Right atrium auricular region (tissue), 2 donors: ENCODE measurements at places on chromosomes 13 and 19.

GRCh38 chr19:50772476-50772875 lies 2.2 kb downstream of the GPR32 start:
- no peaks in the 10 kb centered on the region for H3K27me3 ChIP-seq
- DNase-seq, result no peak
- H3K4me1 ChIP-seq, result no peaks in the 10 kb centered on the region
- no peak overlapping the region for H3K27ac ChIP-seq

DNA sequence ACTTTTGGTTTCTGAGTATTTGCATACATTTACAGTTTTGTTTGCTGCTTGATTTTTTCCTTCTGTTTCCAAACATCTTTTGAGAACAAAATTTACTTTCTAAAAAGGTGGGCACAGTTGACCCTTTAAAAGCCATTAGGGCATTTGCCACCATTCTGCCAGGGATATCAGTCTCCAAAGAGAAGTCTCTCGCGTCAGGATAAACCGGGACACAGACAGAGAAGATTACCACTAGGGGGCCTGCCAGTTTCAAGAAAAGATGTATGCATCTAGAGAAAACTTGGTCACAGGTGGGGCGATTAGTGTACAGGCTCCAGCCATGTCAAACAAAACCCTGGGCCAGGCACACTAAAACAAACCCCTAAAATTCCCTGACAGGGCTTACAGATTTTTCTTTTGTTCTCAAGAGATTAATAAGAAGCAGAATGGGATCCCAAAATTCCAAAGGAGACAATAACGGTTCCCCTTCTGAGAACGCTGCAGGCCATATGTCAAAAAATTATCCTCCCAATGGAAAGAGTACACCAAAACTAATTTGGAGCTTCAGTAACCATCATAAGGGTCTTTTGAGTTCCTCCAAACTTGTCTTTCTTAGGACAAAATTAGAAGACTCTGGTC lies 10.7 kb upstream of the PABPC3 start:
- H3K4me1 ChIP-seq, result no peaks in the 10 kb centered on the region
- H3K27me3 ChIP-seq, result no peaks in the 10 kb centered on the region
- no peak for DNase-seq
- no peaks in the 10 kb centered on the region for H3K36me3 ChIP-seq

- peak; percentile 23 for DNase-seq
- no peaks in the 10 kb centered on the region for H3K36me3 ChIP-seq
- H3K4me3 ChIP-seq, result no peak overlapping the region
- H3K27me3 ChIP-seq, result no peaks in the 10 kb centered on the region
Observed at GRCh38 chr19:32232449-32232848, 113.0 kb upstream of the ZNF507 start.

GRCh38 chr19:35224681-35225571 lies 3.6 kb downstream of the FAM187B start:
- no peak overlapping the region for H3K4me3 ChIP-seq
- H3K4me1 ChIP-seq, result no peaks in the 10 kb centered on the region
- H3K27ac ChIP-seq, result no peak overlapping the region
- H3K27me3 ChIP-seq, result no peaks in the 10 kb centered on the region
- DNase-seq, result no peak
- no peaks in the 10 kb centered on the region for H3K36me3 ChIP-seq

DNA sequence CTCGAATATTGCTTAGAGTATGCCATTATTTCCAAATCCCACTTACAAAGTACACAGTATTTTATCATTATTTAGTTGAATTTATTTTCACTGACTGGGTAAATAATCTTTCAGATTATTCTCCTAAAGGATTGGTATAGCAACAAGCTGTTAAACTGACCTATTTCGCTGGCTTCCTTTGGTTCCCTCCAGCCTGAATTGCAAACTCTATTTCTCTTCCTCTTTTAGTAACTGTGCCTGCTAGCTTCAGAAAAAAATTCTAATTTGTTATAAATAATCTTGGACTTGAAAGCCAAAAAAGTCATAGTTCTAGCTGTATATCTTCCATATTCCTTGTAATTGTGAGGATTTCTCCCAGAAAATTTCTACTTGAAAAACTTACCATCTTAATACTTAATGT lies 15.0 kb upstream of the CCNA1 start:
- H3K36me3 ChIP-seq, result no peaks in the 10 kb centered on the region
- no peaks in the 10 kb centered on the region for H3K4me1 ChIP-seq
- H3K4me3 ChIP-seq, result no peak overlapping the region
- H3K27ac ChIP-seq, result no peak overlapping the region
- no peak for DNase-seq
- H3K27me3 ChIP-seq, result no peaks in the 10 kb centered on the region

DNA sequence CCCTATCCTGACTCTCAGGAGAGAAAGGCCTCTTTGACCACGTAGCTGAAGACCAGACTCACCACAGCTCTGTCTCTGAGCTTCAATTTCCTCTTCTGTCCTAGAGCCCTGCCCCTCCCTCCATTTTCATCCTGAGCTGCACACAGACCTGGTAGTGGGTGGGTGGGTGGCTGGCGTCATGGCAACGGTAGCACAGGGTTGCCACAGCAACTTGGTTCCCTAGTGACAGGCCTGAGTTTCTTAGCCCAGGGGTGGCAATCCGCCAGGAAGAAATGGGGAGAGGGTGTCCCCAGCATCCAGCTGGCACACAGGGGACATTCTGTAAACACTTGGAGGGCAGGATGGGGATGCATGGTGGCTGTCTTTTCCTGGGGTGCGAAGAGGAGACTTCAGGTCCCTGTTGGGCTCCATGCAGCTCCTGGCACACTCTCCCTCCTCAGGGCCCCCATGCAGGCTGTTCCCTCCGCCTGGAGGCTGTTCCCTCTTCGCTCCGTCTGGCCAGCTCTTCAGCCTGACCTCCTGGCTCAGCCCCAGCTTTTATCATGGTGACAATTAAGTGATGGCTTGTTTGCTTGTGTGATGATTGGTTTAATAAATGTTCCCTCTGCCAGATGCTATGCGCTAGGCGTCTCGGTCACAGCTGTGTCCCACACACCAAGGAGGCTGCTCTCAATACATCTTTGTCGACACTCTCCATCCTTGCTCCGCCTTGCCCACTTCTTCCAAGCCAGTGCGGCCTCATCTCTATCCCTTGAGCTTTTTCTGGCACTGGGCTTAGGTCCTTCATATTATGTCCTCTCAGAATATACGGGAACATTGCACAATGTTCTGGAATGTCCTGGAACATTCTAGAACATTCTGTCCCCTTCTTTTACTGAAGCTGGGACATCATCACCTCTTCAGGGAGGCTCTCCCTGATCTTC lies 7.4 kb upstream of the KLHL26 start:
- no peaks in the 10 kb centered on the region for H3K27me3 ChIP-seq
- peak; percentile 89 for DNase-seq
- H3K4me3 ChIP-seq, result no peak overlapping the region

DNA sequence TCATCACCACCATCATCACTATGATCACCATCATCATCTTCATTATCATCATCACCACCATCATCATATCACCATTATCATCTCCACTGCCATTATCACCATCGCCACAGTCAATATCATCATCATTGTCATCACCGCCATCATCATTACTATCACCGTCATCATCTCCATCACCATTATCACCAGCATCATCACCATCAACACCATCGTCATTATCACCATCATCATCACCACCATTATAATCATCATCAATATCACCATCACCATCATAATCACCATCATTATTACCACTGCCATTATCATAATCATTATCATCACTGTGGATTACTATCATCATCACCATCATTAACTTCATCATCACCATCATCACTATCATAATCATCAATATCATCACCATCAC lies 17.3 kb upstream of the ARHGEF18 start:
- no peak overlapping the region for H3K4me3 ChIP-seq
- no peaks in the 10 kb centered on the region for H3K36me3 ChIP-seq
- no peak for DNase-seq
- H3K27me3 ChIP-seq, result no peaks in the 10 kb centered on the region
- H3K27ac ChIP-seq, result no peak overlapping the region
- no peaks in the 10 kb centered on the region for H3K4me1 ChIP-seq

DNA sequence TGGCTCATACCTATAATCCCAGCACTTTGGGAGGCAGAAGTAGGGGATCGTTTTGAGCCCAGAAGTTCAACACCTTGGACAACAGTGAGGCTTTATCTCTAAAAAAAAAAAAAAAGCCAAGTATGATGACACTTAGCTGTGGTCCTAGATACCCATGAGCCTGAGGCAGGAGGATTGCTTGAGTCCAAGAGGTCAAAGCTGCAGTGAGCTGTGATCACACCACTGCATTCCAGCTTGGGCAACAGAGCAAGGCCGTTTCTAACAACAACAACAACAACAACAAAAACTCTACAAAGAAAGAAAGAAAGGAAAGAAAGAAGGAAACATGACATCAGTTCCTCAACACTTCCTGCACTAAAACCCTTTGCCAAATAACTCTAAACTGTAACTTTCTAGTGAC lies 265.1 kb upstream of the DACH1 start:
- no peak overlapping the region for H3K27ac ChIP-seq
- H3K27me3 ChIP-seq, result no peaks in the 10 kb centered on the region
- DNase-seq, result no peak
- no peaks in the 10 kb centered on the region for H3K36me3 ChIP-seq
- H3K4me1 ChIP-seq, result no peaks in the 10 kb centered on the region

DNA sequence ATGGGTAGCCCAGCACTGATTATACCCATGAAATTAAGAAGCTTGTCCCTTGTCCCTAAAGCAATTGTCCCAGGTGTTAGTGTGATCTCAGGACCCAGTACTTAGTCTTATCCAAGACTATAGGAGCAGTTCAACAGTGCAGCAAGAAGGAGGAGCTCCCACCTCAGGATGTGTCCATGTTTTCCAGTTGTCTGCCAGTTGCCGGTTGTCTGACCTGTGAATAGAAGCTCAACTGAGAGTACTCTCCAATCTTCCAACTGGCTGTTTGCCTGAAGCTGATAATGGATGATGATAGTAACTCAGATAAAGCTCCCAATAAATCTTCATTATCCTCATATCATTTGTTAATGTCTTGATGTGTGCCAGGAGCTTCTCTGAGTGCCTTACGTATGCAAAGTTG lies 107.2 kb upstream of the HTR2A start:
- DNase-seq, result no peak
- H3K27ac ChIP-seq, result no peak overlapping the region
- H3K27me3 ChIP-seq, result no peaks in the 10 kb centered on the region
- no peaks in the 10 kb centered on the region for H3K36me3 ChIP-seq
- no peaks in the 10 kb centered on the region for H3K4me1 ChIP-seq
- no peak overlapping the region for H3K4me3 ChIP-seq

- no peaks in the 10 kb centered on the region for H3K36me3 ChIP-seq
- no peak overlapping the region for H3K4me3 ChIP-seq
- H3K4me1 ChIP-seq, result no peaks in the 10 kb centered on the region
- no peaks in the 10 kb centered on the region for H3K27me3 ChIP-seq
Observed at GRCh38 chr19:2607712-2608601, 94.5 kb downstream of the GNG7 start.

DNA sequence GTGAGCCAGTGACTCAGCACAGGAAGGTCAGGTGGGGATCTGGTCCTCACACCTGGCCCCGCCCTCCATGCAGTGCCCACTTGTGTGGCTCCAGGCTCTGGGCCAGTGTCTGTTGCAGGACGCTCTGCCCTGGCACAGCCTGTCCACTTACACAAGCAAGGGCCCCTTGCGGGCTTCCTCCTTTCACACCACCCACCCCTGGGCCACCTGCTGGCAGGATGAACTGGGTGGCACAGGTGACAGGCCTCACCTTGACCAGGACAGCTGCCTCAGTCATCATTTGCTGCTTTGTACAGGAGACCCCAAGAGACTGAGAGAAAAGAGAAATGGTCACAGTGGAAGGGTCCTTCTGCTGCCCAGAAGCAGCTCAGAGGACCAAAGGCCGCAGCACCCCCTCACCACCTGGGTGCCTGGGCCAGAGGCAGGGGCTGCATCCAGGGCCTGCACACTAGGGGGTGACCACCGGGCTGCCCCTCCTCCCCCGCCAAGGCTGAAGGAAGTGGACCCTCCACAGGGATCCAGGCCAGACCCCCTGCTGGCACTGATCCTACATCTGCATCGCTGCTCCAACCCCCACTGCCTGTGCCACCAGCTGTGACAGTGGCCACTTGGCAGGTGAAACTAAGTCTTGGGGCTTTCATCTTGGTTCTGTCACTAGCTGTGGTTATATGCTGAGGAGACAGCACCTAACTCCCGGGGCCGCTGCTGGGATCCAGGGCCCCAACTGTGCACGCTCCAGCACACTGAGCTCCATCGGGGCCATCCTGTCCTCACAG lies 110.3 kb downstream of the TUBA3C start:
- H3K4me3 ChIP-seq, result no peak overlapping the region
- no peak overlapping the region for H3K27ac ChIP-seq
- DNase-seq, result peak; percentile 44
- no peaks in the 10 kb centered on the region for H3K4me1 ChIP-seq

GRCh38 chr13:37306778-37307544 lies 201.5 kb upstream of the CSNK1A1L start:
- no peaks in the 10 kb centered on the region for H3K4me1 ChIP-seq
- no peak overlapping the region for H3K4me3 ChIP-seq
- no peaks in the 10 kb centered on the region for H3K27me3 ChIP-seq
- DNase-seq, result no peak
- no peak overlapping the region for H3K27ac ChIP-seq

GRCh38 chr19:10251792-10252694 lies at the start of gene MRPL4:
Gene MRPL4 (plus strand): TSS chr19:10252214. CDS start chr19:10252254, 40 bp downstream.
- H3K27ac ChIP-seq, result peak within 1 kb of the TSS; percentile 86
- no peaks in the 10 kb centered on the region for H3K4me1 ChIP-seq
- no peaks in the 10 kb centered on the region for H3K27me3 ChIP-seq
- peak; percentile 99 for DNase-seq

DNA sequence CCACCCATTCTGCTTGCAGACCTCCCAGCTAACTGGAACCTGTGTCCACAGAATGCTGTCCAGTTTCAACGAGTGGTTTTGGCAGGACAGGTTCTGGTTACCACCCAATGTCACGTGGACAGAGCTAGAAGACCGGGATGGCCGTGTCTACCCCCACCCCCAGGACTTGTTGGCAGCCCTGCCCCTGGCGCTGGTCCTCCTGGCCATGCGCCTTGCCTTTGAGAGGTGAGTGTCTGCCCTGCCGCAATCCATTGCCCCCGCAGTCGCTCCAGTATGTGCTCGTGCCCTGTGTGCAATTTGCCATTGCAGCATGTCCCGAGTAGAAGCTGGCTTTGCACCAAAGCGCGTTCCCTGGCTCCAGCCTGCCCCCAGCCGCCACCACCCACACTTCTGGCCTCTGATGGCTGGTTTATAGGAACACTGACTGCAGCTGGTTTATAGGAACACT lies 41.9 kb downstream of the CERS4 start:
- H3K36me3 ChIP-seq, result peaks cover 11% of the 10 kb centered on the region
- H3K4me3 ChIP-seq, result no peak overlapping the region
- peak overlapping the region; percentile 75 for H3K27ac ChIP-seq

GRCh38 chr19:18319591-18320135 lies 3.2 kb downstream of the LSM4 start:
- DNase-seq, result no peak
- no peaks in the 10 kb centered on the region for H3K36me3 ChIP-seq
- H3K27me3 ChIP-seq, result no peaks in the 10 kb centered on the region
- H3K4me3 ChIP-seq, result no peak overlapping the region
- H3K27ac ChIP-seq, result no peak overlapping the region

- H3K4me1 ChIP-seq, result no peaks in the 10 kb centered on the region
- no peak overlapping the region for H3K27ac ChIP-seq
- no peaks in the 10 kb centered on the region for H3K36me3 ChIP-seq
- DNase-seq, result no peak
- no peak overlapping the region for H3K4me3 ChIP-seq
Observed at GRCh38 chr13:71306821-71307220, 560.2 kb downstream of the DACH1 start.

- no peak for DNase-seq
- H3K27me3 ChIP-seq, result no peaks in the 10 kb centered on the region
- no peaks in the 10 kb centered on the region for H3K4me1 ChIP-seq
- no peak overlapping the region for H3K4me3 ChIP-seq
- H3K36me3 ChIP-seq, result no peaks in the 10 kb centered on the region
Observed at GRCh38 chr13:79935121-79935520, 405.8 kb downstream of the SPRY2 start.

GRCh38 chr19:19594381-19594780 lies 24.1 kb downstream of the PBX4 start:
- H3K27me3 ChIP-seq, result no peaks in the 10 kb centered on the region
- no peak overlapping the region for H3K27ac ChIP-seq
- H3K4me1 ChIP-seq, result no peaks in the 10 kb centered on the region
- H3K36me3 ChIP-seq, result no peaks in the 10 kb centered on the region
- DNase-seq, result no peak
